Cardiac muscle cell (in vitro differentiated cells and primary cell): ENCODE measurements at places on chromosomes 4 and X.

DNA sequence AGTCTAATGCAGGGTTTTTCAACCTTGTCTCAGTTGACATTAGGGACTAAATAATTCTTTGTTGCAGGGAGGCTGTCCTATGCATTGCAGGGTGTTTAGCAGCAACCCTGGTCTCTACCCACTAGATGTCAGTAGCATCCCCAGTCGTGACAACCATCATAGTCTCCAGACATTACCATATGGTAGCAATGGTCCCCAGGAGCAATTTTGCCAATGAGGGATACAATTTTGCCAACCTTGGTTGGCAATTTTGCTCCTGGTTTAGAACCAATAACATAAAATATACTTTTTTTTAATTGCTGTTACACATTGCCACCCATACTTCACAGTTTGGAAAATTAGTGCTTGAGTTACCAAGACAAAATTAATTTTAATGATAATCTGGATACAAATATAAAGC, 6.0 kb downstream of the EREG start:
- H3K4me1 ChIP-seq, result peaks cover 6% of the 10 kb centered on the region
- no peak overlapping the region for H3K27ac ChIP-seq

DNA sequence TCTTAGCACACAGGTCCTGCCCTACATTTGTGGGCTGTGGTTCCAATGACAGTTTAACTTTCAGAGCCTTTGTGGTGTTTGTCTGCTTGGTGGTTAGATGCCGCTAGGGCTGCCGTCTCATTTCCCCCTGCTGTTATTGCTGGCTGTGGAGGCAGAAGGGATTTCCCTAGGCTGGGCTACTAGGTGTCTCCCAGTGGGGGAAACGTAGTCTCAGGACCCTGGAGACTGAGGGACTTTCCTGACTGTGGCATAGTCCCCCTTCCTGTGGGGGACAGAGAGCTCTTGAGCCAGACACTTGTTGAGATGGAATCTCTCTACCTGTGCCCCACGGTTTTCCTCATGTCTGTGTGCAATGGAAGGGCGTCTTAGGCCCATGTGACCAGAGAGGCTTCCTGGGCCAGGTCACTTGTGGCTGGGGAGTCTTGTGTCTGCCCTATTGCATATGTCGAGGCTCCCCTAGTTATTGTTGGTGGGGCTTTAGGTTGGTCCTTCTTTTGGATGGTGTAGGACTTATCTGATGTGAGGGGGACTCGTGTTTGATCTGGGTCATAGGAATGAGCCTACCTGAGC, 68.2 kb downstream of the ARHGAP10 start:
- no peaks in the 10 kb centered on the region for H3K27me3 ChIP-seq
- H3K36me3 ChIP-seq, result no peaks in the 10 kb centered on the region
- no peaks in the 10 kb centered on the region for H3K4me1 ChIP-seq
- no peak for DNase-seq
- H3K4me3 ChIP-seq, result no peak overlapping the region
- no peak overlapping the region for H3K27ac ChIP-seq

GRCh38 chr4:120680647-120681228, 241.8 kb downstream of the PRDM5 start:
- H3K27me3 ChIP-seq, result no peaks in the 10 kb centered on the region
- H3K4me3 ChIP-seq, result no peak overlapping the region
- H3K4me1 ChIP-seq, result no peaks in the 10 kb centered on the region
- no peak for DNase-seq
- no peak overlapping the region for H3K27ac ChIP-seq

DNA sequence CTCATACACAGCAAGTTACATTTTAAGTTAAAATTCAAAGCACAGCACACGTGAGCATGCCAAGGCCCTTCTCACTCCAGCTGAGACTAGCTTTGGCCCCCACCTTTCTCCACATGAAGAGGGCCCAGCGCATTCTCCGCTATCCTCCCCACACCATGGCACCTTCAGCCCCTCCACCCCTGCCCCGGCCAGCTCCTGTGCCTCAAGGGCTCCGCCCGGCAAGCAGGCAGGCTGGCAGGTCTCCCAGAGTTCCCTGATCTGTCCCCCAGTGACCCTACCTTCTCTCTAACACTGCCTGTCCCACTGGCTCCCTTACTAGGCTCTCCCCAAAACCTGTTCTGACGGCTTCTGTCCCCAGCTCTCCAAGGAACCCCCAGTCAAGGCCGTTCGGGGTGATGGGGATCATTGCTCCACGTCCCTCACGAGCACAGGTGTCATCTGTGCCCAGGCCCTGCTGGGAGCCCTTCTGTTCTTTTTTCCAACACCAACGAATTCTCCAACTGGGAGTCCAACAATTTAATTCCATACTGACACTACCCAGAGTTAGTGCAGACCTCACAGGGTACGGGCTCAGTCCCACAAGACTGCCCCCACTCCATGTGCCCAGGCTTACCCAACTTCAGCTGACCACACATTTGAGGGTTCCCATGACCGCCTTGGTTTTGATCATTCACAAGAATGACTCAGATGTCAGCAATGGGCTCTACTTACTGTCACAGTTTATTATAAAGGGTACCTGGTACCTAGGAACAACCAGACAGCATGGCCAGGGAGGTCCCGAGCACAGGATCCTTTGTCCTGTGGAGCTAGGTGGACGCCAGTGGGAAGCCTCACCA, 4.2 kb downstream of the LETM1 start:
- H3K4me1 ChIP-seq, result peaks cover 5% of the 10 kb centered on the region
- no peak overlapping the region for H3K27ac ChIP-seq
- no peaks in the 10 kb centered on the region for H3K36me3 ChIP-seq
- peak; percentile 13 for DNase-seq
- H3K27me3 ChIP-seq, result no peaks in the 10 kb centered on the region
- H3K4me3 ChIP-seq, result no peak overlapping the region

DNA sequence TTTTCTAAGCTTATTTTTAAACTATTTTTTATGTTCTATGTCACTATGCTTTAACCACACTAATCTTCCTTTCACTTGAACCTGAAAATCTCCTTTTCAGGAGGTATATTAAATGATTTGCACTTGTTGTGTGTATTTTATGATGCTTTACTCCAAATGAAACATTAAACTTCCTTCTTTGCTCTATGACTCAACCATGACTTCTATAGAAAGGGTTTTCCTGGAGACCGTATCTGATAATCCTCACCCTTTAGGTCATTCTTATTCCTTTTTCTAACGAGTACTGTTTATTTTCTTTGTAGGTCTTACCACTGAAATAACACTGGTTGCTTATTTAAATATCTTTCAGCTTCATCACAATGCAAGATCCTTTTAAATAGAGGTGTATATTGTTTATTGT, 1163.2 kb downstream of the PCDH18 start:
- H3K27ac ChIP-seq, result no peak overlapping the region
- no peaks in the 10 kb centered on the region for H3K36me3 ChIP-seq
- H3K27me3 ChIP-seq, result no peaks in the 10 kb centered on the region
- H3K4me1 ChIP-seq, result no peaks in the 10 kb centered on the region

DNA sequence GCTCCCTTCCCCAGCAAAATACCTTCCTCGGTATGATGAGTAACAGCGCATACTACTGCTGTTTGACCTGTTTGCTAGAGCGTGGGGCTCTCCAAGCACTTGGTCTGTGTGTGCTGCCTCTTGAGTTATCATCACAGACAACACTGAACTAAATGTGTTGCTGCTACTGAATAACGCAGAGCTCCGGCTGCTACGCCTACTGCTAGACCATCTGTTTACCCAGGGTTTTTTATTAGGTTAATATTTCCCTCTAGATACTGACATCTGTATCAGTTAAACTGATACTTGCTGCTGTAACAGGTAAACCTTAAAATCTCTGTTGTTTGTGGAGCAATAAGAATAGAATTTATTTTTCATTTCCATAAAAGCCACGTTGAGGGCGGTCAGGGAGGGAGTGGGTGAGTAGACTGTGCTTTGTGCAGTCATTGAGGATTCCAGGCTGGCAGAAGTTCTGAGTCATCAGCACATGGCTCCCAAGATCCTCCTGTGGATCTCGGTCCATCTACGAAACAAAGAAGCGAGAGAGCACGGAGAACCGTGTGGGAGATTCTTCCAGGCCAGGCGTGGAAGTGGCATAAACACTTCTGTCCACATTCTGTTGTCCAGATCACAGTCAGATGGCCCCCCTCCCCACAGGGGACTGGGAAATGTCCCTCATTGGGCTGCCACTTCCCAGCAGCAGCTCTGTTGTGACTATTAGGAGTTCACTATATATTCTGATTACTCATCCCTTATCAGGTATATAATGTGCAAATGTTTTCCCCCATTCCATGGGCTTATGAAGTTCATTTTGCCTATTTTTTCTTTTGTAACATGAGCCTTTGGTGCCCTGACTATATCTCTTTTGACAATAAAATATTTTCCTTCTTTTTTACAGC, 14.1 kb downstream of the GRK4 start:
- H3K4me3 ChIP-seq, result no peak overlapping the region
- peak; percentile 59 for DNase-seq
- H3K36me3 ChIP-seq, result no peaks in the 10 kb centered on the region
- H3K4me1 ChIP-seq, result peaks cover 17% of the 10 kb centered on the region
- no peaks in the 10 kb centered on the region for H3K27me3 ChIP-seq
- H3K27ac ChIP-seq, result no peak overlapping the region

DNA sequence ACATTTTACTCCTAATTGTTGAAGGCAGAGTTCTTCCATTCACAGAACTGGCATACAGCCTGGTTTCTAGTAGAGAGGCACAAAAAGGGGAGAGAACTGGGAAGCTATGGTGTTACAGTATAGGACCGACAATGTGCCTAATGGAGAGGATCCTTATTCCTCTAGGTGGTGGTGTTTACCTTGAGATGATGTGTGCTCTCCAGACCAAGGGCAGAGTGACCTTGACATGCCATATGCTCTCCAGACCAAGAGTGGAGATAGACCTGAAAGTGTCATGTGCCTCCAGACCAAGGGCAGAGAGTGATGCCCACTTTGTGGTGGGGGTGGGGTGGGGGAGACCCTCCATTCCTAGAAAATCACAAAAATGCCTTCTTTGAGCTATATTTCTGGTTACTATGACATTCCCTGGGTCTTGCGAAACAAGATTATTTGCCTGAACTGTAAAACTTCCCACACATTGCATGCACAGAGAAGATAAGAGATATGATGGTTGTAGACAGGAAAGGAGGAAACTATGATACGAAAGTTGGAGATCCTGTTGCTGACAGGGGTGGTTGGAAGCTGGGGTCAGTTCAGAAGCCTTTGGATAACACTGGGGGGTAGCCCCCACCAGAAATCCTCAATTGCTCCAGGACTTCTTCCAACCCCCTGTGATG, 119.7 kb downstream of the TEX13C start:
- H3K36me3 ChIP-seq, result no peaks in the 10 kb centered on the region
- H3K27ac ChIP-seq, result no peak overlapping the region
- no peak overlapping the region for H3K4me3 ChIP-seq
- H3K27me3 ChIP-seq, result no peaks in the 10 kb centered on the region

DNA sequence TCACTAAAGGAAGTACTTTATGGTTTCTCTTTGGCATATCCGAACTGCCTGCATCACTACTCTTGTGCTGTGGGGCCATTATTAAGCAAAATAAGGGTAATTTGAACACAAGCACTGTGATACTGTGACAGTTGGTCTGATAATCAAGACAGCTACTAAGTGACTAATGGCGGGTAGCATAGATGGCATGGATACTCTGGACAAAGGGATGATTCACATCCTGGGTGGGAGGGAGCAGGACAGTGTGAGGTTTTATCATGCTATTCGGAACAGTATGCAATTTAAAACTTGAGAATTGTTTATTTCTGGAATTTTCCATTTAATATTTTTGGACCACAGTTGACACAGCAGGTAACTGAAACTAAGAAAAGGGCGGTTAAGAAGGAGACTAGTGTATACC, 52.6 kb upstream of the CITED1 start:
- no peak overlapping the region for H3K4me3 ChIP-seq
- H3K4me1 ChIP-seq, result no peaks in the 10 kb centered on the region
- no peaks in the 10 kb centered on the region for H3K27me3 ChIP-seq
- DNase-seq, result no peak
- H3K27ac ChIP-seq, result no peak overlapping the region

DNA sequence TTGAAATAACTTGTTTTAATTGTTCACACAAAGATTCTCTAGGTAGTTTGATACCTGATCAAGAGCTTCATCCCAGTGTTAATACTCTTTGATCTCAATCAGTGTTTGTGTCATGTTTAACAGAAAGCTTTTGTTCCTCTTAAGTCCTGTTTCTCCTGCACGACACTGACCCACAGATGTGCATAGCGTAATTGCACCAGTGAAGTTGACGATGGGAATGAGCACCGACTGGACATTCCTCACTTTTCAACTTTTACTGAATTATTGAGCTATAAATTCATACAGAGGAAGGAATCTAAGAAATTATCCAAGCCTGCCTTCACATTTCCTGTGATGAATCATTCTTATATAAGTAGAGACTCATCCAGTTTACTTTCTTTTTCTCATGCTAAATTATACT, 878.7 kb upstream of the TENM3 start:
- peaks cover 6% of the 10 kb centered on the region for H3K4me1 ChIP-seq
- H3K27ac ChIP-seq, result no peak overlapping the region
- no peaks in the 10 kb centered on the region for H3K36me3 ChIP-seq
- no peak for DNase-seq
- no peak overlapping the region for H3K4me3 ChIP-seq
- no peaks in the 10 kb centered on the region for H3K27me3 ChIP-seq

GRCh38 chrX:10471418-10471817, 149.0 kb downstream of the MID1 start:
- no peak overlapping the region for H3K4me3 ChIP-seq
- H3K27ac ChIP-seq, result no peak overlapping the region
- peaks cover 6% of the 10 kb centered on the region for H3K36me3 ChIP-seq
- no peak for DNase-seq
- peaks cover 6% of the 10 kb centered on the region for H3K4me1 ChIP-seq

- H3K36me3 ChIP-seq, result peaks cover 30% of the 10 kb centered on the region
- peak; percentile 27 for DNase-seq
- peak overlapping the region; percentile 59 for H3K4me3 ChIP-seq
- peak overlapping the region; percentile 95 for H3K27ac ChIP-seq
Observed at GRCh38 chrX:108090491-108091263, 665 bp downstream of the PSMD10 start.

GRCh38 chr4:77856152-77856551, 6.5 kb upstream of the MRPL1 start:
- no peaks in the 10 kb centered on the region for H3K27me3 ChIP-seq
- no peaks in the 10 kb centered on the region for H3K36me3 ChIP-seq
- no peak overlapping the region for H3K4me3 ChIP-seq
- H3K4me1 ChIP-seq, result no peaks in the 10 kb centered on the region

GRCh38 chr4:36004204-36004851, 240.0 kb downstream of the ARAP2 start:
- no peaks in the 10 kb centered on the region for H3K4me1 ChIP-seq
- no peaks in the 10 kb centered on the region for H3K36me3 ChIP-seq
- H3K4me3 ChIP-seq, result no peak overlapping the region
- no peak overlapping the region for H3K27ac ChIP-seq
- no peaks in the 10 kb centered on the region for H3K27me3 ChIP-seq
